DMS 273 treated with DMSO at 0.1 percent for 48 hours (cell line): ENCODE measurements at places on chromosomes 16 and 17.

DNA sequence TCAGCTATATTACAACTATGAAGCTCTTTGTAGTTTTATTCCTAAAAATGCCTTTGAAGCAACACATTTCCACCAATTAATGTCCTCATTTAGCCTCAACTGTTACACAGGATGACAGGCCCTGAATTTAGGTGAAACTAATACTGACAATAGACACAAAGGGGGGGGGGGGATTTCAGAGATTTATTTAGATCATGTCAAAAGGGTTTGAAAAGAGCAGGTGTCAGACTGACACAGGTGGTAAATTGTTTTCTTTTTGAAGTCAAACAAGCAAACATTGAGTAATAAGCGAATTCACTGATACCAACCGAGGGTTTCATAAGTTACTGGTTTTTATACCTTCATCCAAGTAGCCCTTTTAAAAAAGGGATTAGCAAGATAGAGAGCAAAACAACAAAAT lies 40.8 kb downstream of the KANSL1 start:
- DNase-seq: no peak

GRCh38 chr16:81421126-81421525 lies 23.5 kb upstream of the CMIP start:
- DNase-seq: no peak

DNA sequence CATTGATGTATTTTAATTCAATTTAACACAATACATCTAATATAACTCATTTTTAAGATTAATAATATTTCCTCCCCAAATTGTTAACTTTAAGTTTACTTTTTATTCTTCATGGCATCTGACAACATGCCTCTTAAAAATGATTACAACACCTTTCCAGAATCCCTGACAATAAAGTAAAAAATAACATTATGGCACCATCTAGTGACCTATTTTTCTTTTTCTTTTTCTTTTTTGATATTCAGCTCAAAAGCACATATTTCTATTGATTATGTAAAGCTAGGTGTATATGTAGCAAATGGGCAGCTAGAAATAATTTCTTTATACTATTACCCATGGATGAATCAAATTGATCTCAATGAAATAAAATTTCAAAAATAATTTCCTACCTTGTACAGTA lies 834.3 kb upstream of the CDH8 start:
- DNase-seq: no peak

DNA sequence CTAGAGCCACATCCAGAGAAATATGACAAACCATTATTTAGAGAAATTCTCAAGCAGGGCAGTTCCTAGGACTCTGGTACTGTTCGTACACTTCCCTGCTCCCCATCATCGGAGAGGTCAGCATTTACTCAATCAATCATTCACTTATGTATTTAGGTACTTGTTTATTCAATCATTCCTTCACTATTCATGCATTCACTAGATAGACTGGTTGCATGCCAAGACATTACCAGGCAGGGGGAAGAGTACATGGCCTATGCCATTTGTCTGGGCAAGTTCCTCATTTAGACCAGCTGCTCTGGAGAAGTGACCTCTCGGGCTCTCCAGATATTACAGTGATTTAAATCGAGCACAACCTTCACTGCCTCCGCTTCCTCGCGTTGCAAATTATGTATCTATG lies 603.4 kb downstream of the KCNJ2 start:
- no peak for DNase-seq

DNA sequence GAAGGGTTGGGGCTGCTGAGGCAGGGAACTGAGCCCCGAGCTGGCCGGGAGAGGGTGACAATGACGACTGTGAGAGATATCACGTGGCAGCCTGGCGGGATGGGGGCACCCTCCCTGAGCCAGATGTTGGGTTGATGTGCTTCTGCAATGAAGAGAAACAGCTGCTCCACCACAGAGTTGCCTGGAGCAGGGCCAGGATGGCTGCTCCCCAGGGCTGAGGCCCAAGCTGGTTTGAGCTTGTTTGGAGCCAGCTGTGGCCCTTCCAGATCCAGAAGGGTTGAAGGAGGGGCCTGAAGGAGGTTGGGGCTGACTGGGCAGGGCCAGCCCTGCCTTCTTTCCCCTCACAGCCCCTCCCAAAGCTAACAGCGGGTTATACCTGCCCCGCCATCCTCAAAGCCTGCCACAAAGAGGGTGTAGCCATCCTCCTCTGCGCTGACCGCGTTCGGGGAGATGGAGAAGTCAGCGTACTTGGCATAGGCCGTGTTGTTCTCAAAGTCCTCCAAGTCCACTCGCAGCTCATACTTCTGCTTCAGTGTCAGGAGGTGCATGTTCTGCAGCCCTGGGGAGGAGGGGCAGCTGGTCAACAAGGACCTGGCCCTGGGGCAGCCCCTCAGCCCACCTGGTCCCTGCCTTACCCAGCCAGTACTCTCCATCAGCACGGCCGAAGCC lies 2.1 kb downstream of the MFAP4 start:
- DNase-seq: peak; percentile 93

DNA sequence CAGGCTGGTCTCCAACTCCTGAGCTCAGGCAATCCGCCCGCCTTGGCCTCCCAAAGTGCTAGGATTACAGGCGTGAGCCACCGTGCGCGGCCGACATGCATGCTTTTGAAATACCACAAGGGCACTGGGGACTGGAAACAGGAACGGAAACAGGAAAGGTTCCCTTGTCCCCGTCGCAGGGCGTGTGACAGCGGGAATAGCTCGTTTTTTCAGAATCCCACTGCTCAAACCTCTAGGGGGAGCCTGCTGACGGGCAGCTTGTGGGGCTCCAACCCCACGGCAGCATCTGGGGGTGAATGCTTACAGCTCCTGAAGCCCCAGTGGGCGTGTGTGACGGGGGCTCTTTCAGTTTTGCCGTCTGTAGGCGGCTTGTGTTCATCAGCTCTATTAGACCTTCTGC lies 18.8 kb upstream of the ASGR2 start:
- DNase-seq: no peak

- no peak for DNase-seq
Observed at GRCh38 chr17:27402943-27403342, 53.3 kb upstream of the KSR1 start.

DNA sequence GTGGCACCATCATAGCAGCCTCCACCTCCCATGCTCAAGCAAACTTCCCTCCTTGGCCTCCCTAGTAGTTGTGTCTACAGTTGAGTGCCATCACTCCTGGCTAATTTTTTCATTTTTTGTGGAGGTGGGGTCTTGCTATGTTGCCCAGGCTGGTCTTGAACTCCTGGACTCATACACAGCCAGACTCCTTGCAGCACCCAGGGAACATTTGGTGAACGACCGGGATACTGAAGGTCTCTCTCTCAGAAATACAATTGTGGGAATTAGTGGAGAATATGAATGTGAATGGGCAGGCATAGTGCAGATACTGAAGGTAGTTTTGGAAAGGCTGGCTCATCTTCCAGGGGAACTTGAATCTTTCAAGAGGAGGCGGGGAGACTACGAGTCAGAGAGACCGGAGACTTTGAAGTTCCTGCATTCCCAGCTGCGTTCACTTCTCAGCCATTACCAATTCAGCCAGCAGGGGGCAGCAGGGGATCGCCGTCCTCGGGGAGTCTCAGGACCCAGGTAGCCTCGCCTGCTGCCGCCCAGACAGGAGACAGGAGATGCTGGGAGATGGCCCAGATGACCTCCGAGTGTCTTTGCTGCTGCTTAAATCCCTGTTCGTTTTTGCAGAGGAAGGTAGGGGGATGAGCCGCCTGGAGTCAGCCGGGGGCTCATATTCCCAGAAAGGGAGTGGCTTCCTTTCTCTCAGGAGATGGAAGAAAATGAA lies 68.6 kb downstream of the HAPSTR1 start:
- DNase-seq: no peak

DNA sequence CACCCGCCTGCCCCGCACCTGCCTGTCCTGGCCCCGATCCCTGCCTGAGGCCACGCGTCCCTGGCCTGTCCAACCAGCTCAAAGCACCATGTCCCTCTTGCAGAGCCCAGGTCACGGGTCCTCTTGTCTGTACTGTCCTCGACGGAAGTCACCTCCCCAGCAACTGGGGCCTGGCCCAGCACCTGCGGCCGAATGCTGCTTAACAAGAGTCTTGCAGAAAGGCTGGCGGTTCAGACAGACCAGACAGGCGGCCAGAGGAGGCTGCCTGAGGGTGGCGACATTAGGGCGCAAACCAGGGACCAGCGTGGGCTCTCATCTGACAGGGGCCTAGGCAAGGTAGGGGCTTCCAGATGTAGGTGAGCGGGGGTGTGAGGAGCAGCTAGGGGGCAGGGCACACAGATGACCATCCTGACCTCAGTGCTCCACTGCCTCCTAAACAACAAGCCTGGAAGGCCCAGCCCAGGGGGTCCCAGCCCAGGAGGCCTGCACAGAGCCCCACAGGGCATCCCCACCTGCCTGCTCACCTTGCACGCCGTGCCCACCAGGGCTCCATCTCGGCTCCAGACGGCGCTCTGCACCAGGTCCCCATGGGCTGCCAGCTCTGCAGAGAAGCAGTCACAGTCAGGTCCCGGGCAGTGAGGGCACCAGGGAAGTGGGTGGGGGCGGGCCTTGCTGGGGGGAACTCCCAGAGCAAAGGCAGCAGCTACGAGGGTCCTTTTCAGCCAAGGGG lies 11.3 kb downstream of the CORO7 start:
- no peak for DNase-seq

DNA sequence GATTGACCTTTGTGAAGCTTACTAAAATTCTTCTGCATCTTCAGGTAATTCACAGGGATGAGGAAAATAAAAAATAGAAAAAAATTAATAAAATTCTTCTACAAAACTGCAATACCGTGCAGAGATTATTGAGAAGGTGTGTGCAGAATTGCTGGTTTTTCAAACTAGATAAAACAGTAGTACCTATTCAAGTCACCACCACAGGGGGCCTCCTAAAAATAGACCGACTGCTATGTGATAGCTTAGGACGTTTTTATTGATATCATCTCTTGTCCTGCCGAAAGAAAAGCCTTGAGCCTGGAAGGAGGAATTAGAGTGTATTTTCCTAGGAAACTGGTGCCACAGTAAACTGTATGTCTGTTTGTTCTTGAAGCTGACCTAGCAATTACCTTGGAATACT lies 325.9 kb downstream of the ZFHX3 start:
- DNase-seq: no peak

DNA sequence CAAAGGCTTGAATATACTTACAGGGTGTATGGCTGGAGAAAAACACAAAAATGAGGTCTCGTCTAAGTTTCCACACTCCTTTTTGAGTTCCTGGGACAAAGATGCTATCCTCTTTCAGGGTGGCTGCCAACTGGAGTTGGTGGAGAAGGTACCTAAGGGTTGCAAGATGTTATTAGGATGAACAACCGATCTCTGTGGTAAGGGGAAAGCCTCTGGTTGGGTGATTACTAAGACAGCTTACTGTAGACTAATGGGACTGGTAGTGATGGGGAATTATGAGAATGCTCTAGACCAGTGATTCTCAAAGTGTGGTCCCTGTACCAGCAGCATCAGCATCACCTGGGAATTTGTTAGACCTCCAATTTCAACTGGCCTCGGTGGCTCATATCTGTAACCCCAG lies 6.0 kb downstream of the ADAT1 start:
- DNase-seq: no peak

DNA sequence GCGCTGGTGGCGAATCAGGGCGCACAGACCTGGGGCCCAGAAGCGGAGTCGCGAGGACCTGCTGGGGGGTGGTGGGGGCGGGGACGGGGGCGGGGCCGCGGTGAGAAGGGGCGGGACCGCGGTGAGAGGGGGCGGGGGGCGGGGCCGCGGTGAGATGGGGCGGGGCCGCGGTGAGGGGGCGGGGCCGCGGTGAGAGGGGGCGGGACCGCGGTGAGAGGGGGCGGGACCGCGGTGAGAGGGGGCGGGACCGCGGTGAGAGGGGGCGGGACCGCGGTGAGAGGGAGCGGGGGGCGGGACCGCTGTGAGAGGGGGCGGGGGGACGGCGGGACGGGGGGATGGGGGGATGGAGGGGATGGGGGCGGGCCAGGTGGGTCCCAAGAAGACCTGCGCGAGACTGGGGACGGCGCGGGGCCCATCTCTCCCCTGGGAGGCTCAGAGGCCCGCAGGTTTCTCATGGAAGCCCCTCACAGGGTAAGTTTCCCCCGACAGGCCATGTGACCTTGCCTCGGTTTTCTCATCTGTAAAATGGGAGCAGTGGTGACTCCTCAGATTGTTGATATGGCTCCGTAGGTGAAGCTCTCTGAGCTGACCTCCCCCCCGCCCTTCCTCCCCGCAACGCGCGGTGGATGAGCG lies 28.6 kb upstream of the DBNDD1 start:
- DNase-seq: no peak

- DNase-seq: peak; percentile 63
Observed at GRCh38 chr17:77287432-77288068, 146.8 kb downstream of the SEC14L1 start.

DNA sequence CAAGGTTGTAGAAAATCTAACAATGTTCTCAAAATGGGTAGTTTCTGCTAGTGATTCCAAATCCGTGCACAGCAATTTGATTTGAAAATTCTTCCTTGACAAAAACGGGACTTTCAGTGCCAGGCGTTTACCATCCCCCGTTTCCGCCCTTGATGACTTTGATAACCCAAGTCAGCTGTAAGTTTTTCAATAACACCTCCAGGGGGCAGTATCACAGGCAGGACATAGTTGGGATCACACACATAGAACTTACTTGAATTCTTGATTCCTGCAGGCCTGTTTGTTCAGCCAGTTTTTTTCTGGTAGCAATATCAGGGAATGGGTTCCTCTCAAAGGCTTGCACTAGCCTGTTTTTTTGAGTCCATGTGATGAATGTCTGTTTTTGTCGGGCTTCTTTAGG lies 5.6 kb downstream of the DUXB start:
- no peak for DNase-seq
